ENCODE measurements at places on chromosomes 5 and 9.

DNA sequence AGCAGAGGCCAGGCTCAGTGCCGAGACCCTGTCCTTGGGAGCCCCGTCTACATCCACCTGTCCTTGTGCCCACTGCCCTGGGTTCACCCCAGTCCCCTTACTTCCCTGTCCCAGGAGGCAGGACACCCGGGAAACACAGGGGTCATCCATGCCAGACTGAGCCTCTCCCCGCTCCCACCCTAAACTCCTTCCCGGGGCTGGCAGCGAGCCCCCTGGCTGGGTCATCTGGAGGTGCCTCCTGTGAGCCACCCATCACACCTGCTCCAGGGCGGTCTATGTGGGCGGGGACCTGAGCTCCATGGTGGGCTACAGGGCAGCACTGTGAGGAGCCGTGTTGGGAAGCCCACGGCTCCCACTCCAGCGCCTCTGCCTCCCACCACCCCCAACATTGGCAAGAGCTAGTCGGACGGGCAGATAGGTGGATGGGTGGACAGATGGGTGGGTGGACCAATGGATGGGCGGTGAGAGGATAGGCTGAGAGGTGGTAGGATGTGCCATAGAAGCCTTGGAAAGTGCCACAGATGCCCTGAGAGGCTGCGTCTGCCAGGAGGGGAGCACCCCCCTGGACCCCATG is 42.5 kb upstream of the RXRA start:
- peak; percentile 54 for DNase-seq

GRCh38 chr9:77019236-77019925 is at the start of gene FOXB2:
Gene FOXB2, plus strand, starts transcription at chr9:77019655. Its CDS starts 0 bp downstream, at chr9:77019655.
- peak; percentile 72 for DNase-seq

- no peak for DNase-seq
Observed at GRCh38 chr9:7979611-7980010, 180.0 kb upstream of the DMAC1 start.

- DNase-seq: no peak
Observed at GRCh38 chr5:87850843-87851242, 417.8 kb downstream of the TMEM161B start.

DNA sequence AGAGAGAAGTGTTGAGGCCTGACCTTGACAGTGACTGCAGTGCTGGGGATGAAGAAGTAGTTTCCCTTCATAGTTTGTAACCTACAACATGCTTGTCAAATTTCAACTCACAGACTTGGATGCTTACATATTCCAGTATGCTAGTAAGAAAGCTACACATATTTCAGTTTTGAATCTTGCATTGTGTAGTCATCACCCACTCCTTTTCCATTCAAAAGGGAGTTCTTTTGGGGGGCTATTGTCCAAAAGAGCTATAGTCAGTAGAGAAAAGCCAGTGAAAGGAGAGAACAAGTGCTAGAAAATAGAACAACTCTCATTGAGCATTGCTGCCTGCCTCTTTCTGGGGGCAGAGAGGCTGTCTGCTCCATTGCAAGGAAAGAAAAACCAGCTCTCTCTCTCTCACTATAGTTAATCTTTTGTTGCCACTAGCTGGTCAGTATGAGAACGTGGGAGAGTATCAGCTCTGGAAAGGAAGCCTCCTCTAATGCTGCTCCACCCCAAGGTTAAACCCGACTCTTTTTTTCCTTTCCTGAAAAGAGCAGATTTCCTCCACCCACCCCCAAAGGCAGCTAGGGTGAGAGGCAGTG is 7.3 kb downstream of the ASTN2 start:
- no peak for DNase-seq

DNA sequence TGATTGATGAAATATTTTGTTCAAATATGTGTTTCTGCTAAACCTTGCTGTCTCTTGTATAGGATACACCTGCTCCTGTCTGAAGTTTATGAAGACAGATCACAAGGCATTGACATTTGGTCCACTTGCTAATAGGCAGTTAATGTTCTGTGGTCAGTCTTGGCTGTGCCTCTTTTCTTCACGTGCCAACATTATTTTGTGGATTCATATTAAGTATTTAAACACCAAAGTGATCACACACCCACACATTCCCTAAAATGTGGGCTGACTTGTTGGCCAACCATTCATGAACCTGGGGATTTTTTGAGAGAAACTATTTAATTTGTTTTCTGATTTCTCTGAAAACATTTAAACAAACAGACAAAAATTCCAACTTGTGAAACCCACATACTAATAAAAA is 33.7 kb downstream of the ZNF462 start:
- no peak for DNase-seq

DNA sequence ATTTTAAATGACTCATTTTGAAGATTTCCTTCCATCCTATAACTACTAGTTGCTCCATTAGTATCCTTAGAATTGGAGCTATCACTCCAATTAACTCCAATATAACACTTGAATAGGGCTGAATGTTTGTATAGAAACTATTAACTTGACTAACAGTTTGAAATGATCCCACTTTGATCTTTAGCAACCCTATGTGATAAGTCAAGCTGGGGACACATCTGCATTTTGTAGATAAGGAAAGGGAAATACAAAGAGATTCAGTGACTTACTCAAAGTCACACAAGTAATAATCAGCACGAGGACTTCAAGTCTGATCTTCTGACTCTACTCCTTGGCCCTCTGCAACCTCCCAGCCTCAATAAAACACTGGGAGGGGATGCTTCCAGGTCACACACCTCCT is 101.1 kb downstream of the TMEM215 start:
- no peak for DNase-seq

- DNase-seq: no peak
Observed at GRCh38 chr9:37040508-37041127, 6.5 kb upstream of the PAX5 start.

DNA sequence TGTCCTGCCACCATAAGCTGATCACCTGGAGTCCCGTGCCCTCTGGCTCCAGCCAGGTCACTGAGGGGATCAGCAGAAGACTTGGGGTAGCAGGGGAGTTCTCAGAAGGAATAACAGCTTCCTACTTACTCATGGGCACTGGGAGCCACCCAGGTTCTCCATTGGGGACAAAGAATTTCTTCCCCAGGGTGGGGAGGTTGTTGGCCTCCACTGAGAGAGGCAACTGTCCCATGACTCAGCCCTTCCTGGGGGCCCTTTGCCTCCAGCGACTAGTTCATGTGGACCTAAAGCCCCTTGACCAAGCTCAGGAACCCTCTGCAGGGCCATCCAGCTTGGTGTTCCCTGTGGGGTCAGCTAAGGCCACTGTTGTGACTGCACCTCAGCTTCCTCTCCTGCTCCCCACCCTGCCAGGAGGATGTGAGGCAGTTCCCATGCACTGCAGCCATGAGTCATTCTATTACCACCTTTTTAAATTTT is 175.0 kb downstream of the AUH start:
- DNase-seq: no peak

DNA sequence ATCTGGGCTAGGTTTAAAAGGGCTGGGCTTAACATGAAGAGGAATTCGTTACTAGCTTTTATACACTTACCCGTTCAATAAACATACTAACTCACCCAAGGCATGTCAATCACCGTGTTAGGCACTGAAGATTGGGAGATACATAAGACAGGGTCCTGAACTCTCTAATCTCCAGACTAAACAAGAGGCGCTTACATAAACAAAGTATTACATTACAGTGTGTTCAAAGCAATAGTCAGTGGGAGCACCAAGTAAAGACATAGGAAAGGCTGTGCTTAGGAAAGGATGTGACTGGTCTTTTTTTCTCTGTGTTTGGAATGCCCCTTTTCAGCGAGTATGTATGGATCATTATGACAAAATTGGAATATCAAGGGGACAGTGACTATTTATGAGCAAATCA is 203.6 kb upstream of the ADRA1B start:
- no peak for DNase-seq

DNA sequence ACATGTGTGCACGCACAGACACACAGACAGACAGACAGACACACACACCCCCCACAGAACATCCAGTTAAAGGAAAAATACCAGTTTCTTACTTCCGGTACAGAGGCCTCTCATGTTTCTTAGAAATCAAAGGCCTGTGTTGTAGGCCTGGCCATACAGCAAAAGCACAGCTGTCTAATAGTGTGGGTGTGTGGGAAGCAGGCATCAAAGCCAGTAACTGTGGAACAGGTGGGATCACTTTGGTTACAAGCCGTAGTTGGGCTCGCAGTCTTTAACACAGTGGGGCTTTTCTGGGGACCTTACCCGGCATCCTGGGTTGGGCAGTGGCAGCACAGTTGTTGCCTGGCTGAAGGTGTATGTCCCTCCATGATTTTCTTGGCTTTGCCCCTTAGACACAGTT is 55.2 kb downstream of the FBXL7 start:
- DNase-seq: no peak

DNA sequence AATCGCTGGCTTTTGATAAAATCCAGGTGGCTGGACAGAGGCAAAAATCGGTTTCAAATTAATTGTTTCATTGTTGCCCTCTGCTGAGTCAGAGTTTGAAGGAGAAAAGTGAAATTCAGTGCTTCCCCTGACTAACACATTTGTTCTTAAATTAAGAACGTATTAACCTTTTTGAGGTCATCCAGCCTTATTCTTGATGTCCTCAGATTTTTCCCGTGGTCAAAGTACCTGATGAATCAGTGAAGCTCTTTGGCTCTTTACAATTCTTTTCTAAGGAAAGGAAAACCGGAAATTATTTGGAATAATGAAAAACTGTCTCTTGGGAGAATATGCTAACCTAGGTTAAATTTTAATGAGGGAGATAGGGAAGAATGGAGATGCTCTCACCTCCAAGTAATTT is 21.6 kb downstream of the OSMR start:
- DNase-seq: no peak

DNA sequence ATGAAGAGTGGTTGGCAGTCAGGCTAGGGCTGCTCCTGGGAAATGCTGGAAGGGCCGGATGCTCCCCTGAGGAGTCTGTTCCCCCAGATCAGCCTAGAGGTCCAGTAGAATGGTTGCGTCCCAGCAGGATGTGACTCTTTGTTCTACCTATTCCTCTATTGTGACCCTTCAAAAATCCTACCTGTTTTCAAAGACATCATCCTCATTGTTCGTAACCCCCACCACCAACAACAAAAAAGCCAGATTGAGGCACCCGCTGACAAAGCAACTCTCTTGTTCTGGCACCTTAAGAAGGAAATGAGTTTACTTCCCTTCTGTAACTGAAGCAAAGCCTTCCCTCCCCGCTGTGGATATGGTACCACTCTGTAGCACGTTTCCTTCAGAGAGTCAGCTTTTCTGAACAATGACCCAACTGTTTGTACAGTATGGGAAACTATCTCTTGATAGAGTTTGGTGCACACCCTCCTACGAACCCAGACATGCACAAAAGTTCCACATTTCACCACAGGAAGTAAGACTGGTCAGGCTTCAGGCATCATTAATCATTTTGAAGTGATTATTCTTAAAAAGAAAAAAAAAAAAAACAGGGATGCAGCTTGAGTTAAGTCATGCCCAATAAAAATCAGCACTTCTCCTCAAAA is 207.2 kb downstream of the ENC1 start:
- DNase-seq: peak; percentile 69

GRCh38 chr5:132621699-132622098 is 36.3 kb upstream of the IL13 start:
- no peak for DNase-seq

DNA sequence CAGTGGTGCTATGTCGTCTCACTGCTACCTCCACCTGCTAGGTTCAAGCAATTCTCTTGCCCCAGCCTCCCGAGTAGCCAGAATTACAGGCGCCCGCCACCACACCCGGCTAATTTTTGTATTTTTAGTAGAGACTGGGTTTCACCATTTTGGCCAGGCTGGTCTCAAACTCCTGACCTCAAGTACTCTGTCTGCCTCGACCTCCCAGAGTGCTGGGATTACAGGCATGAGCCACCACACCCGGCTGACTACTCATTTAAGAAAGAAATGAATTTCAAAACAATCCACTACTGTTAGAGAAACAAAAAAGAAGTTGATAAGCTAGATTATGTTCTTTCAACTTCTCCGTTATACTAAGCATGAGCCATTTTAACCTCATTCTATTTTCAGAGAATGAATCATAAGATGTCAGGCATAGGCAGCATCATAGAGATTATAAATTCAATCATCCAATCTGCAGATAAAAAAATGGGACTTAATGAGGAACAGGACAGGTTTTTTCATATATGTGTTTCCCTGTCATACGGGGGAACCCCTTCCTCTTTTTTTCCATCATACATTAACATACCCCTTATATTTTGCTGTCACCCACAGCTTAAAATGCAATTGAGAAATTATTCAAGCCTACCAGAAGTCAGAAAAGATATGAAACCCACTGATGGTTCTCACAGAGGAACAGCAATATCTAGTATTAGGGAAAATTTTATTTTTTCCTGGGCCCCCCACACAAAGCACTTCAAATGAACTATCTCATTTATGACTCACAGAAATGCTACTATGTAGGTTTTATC is 26.5 kb upstream of the ADRB2 start:
- no peak for DNase-seq

DNA sequence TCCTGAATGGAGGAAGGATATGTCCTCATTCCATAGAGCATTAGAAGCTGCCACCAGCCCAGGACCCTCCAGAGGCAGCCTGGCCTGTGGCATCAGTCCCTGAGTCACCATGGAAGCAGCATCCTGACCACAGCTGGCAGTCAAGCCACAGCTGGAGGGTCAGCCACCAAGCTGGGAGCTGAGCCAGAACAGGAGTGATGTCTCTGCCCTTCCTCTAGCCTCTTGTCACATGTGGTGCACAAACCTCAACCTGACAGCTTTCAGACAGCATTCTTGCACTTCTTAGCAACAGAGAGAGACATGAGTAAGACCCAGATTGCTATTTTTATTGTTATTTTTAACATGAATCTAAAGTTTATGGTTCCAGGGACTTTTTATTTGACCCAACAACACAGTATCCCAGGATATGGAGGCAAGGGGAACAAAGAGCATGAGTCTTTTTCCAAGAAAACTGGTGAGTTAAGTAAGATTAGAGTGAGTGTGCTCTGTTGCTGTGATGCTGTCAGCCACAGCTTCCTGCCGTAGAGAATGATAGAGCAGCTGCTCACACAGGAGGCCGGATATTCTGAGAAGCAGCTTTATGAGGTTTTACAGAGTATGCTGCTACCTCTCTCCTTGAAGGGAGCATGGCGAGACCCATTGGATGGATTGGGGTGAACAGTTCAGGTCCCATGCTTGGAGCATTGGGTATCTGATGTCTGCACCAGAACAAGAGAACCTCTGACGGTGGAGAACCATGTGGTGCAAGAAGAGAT is 13.0 kb upstream of the CYFIP2 start:
- no peak for DNase-seq

- DNase-seq: no peak
Observed at GRCh38 chr5:127386557-127386956, 96.0 kb downstream of the MEGF10 start.

DNA sequence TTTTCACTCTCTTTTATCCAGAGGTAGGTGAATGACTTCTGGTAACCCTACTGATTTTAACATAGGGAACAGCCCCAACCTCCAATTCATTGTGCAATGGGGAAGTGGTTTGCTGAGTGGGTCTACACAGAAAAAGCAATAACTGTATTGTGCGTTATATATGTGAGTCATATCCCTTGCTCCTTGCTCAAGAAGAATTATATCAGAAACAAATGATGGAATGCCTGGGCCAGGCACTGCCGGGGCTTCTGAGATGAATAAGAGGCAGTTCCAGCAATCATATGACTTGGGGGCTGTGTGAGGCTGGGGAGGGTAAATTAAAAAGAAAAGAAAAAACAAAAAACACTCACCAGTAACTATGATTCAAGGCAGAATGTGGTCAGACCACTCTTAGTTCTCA is 79.2 kb upstream of the ABCA1 start:
- DNase-seq: no peak

- DNase-seq: no peak
Observed at GRCh38 chr9:132407196-132407595, 556 bp upstream of the TTF1 start.

GRCh38 chr9:97067490-97067889 is 28.5 kb upstream of the CTSV start:
- DNase-seq: no peak

Data from H7 (cell line).